ENCODE measurements at places on chromosomes 7 and 10.

GRCh38 chr7:120805636-120806388 is 52.1 kb downstream of the TSPAN12 start:
- peak; percentile 18 for DNase-seq

DNA sequence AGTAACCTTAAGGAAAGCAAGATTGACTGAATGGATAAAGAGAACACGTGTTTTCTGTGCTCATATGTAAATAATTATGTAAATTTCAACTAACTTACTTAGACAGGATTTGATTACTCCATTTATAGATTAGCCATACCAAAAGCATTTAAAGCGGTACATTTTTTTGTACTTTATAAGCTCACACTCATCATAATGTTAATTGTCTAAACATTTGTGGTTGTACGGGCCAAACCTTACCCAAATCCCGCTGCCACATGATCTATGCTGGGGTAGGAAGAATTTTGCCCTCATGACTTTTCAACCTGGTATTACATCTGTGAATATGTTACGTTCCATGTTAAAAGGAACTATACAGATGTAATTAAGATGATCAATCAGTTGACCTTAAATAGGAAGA is 29.1 kb downstream of the MKX start:
- DNase-seq, result no peak

DNA sequence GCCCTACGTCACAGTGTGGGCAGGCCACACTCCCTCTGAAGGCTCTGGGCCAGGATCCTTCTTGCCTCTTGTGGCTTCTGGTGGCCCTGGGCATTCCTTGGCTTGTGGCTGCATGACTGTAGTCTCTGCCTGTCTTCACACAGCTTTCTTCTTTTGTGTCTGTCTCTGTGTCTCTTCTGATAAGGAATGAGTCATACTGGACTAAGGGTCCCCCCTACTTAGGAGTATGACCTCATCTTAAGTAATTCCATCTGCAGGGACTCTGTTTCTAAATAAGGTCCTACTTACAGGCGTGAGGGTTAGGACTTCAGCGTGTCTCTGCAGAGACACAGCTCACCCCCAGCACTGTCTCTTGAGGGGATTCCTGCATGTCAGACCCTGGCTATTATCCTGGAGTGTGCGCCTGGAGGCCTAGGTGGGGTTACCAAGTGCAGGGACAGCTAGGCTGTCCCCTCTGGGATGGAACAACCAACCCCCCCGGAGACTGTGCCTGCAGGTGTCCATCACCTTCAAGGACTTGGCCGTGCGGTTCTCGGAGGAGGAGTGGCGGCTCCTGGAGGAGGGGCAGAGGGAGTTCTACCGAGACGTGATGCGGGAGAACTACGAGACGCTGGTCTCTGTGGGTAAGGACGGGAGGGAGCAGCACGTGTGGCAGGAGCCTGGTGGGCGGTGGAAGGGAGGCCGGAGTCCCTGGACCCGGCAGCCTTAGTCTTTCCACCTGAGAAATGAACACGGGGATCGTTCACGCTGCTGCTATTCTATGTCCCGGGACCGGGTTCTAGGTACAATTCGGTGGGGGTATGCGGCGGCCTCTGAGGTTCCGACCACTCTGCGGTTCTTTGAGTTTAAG is 54.1 kb downstream of the ZNF467 start:
- DNase-seq, result no peak

- DNase-seq, result no peak
These were observed 348.5 kb downstream of the KCNMA1 start for GRCh38 chr10:77289027-77289501.

GRCh38 chr7:66276363-66276762 is 71.2 kb downstream of the TPST1 start:
- DNase-seq, result no peak

- peak; percentile 59 for DNase-seq
These were observed 97.4 kb upstream of the PDCD4 start for GRCh38 chr10:110774069-110775019.

Measured in activated T-helper 2 cell treated with anti-CD3 and anti-CD28 coated beads, Interferon-gamma antibody, Interleukin-2, Interleukin-4, amounts not matched to agents 10 μg/mL and 5 μg/mL and 100 μg/mL, durations not matched to agents 14 hours and 24 hours and 36 hours (primary cell).